Activated naive CD8-positive, alpha-beta T cell treated with anti-CD3 and anti-CD28 coated beads for 36 hours (primary cell): ENCODE measurements at places on chromosomes 4 and X.

DNA sequence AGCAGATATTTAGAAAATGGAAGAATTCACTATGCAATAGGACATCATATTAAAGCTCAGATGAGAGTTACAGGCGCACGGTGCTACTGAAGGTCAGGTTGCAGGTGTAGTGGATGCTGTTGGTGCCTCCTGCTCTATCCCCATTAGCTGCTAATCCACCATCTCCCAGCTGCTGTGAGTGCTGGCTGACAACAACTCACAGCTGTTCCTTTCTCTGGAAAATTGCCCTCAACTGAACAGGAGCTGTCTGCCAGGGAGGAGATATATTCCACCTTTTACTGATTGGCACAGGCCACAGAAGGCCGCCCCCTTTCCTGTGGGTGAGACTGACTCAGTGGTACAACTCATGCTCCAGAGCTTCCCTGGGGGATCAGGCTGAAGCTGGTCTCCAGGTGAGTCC, 48.7 kb downstream of the UCHL1 start:
- no peak for DNase-seq

GRCh38 chr4:113382704-113383103, 333.3 kb downstream of the ANK2 start:
- DNase-seq = no peak

- DNase-seq = no peak
Observed at GRCh38 chrX:31606771-31607170, 534.9 kb upstream of the FTHL17 start.

- no peak for DNase-seq
Observed at GRCh38 chr4:135429528-135429927, 1227.9 kb upstream of the PABPC4L start.

DNA sequence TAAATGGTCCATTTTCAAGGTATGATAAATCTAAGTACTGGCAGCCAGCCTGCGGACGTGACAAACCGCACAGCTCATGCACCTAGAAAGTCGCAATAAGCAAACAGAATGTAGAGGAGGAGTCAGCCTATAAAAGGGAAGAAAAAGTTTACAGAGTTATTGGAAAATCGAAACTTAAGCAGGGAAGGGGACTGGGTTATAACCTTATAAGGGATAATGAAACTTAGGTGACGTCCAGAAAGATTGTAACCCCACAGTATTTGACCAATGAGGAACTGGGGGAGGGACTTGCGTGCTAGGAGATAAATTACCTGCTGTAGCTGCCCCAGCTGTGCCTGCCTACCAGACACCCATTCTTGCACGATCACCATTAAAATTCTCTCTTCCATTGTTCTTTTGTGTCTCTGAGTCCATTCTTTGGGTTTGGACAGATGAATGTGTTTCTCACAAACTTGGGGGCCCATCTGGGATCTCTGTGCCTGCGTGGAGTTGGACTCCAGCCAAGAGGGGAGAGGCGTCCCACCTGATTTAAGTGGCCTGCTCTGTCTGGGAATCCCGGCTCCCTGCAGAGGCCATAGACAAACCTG, 61.0 kb downstream of the ZCCHC12 start:
- DNase-seq = no peak

GRCh38 chr4:122814426-122814825, 12.2 kb upstream of the FGF2 start:
- DNase-seq = no peak

DNA sequence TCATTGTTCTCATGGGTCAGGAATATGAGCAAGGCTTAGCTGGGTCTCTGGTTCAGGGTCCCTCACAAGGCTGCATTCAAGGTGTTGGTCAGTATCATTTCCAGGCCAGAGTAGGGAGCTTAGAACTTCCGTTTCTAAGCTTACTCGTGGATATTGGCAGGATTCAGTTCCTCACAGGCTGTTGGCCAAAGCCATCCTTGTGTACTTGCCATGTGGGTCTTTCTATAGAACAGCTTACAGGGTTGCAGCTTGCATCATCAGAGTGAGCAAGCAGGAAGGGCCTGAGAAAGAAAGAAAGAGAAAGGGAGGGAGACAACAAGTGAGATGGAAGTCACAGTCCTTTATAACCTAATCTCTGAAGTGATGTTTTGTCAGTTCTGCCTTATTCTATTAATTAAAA, 5.1 kb upstream of the LIMCH1 start:
- no peak for DNase-seq

GRCh38 chr4:77199276-77199675, 42.3 kb downstream of the CCNG2 start:
- DNase-seq = no peak

GRCh38 chr4:74623041-74623440, 171.3 kb downstream of the BTC start:
- DNase-seq = no peak

GRCh38 chrX:123049071-123049625, 134.9 kb upstream of the GRIA3 start:
- no peak for DNase-seq

- DNase-seq = no peak
Observed at GRCh38 chr4:113919611-113920010, 59.8 kb downstream of the ARSJ start.

GRCh38 chrX:48578661-48579128, 4.4 kb downstream of the RBM3 start:
- DNase-seq = no peak

DNA sequence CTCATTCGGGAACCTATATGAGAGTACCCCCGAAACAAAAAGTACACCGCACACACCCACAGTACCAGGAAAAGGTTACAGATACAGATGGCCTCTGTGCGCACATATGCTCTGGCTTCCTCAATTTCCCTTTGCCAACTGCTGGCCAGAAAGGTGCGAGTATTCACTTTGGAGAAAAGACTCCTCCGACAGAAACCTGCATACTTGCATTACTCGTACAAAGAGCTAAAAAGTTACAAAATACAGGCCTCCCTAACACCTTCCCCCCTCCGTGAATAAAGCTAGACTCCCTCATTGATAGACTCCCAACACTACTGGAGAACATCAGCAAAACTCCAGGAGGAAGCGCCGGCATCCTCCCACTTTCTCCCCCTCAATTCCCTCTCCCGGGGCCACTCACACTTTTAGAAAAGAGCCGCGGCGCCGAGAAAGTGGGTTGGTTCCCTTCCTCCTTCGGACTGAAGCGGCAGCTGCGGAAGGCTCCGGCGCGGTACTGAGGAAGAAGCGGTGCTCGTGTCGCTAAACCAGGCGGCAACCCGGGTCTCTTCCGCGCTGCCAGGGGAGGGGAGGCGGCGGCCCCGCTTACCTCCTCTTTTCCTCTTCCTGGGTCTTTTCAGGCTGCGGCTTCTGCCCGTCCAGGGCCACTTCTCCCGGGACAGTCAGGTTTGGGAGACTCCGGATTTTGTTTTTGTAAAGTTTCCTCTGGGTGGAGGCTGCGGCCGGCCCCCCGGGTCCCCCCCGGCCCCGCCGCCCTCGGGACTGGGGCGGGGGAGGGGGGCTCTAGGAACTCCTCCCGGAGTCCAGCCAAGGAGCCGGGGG, 1.1 kb downstream of the FBXW7 start:
- DNase-seq = peak; percentile 57

GRCh38 chr4:7021930-7022664, 21.1 kb upstream of the TADA2B start:
- DNase-seq = no peak

DNA sequence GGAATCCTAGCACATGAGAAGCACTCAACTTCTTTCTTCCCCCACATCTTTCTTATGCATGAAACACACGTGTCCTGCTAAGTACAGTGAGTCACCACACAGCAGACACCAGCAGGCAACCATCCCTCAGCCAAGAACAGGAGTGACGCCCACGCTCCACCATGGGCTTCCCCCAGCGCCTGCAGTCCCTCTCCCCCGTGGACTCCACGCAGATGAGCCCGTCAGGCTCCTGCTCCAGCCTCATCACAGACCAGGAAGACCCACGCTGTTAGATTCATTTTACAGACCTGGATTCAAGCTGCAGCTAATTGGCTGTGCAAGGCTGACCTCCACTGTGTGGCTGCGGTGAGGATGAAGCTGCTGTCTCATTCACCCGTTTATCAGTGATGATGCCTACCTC, 16.7 kb downstream of the HMX1 start:
- no peak for DNase-seq

DNA sequence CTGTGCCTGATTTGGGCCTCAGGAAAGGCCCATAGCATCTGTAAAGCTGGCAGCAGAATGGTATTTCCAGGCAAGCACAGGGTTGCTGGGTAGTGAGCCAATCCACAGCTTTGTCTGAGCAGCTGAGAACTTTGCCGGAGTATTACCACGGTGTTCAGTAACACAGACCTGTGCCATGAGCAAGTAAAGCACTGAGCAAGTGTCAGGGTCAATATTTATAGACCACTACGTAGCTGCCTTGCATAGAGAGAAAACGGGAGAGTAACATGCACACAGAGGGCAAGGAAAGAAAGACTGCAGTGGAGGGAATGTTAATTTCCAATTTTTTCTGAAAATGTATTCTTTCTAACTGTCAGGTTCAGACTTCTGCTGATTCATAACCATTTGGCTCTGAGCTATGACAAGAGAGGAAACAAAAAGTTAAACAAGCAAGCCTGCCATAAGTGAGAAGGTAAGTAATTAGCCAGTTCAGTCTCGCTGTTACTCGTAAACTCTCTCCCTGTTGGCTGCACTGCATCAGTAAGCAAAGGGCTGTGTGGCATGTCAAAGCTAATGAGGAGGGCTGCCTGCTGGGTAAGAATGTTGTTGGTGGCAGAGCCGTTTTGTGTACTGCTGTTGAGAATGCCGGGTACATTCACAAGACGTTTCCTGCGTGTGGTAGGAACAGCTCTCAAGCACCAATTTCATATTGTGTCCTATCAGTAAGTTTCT, 238.1 kb downstream of the BMPR1B start:
- DNase-seq = no peak

DNA sequence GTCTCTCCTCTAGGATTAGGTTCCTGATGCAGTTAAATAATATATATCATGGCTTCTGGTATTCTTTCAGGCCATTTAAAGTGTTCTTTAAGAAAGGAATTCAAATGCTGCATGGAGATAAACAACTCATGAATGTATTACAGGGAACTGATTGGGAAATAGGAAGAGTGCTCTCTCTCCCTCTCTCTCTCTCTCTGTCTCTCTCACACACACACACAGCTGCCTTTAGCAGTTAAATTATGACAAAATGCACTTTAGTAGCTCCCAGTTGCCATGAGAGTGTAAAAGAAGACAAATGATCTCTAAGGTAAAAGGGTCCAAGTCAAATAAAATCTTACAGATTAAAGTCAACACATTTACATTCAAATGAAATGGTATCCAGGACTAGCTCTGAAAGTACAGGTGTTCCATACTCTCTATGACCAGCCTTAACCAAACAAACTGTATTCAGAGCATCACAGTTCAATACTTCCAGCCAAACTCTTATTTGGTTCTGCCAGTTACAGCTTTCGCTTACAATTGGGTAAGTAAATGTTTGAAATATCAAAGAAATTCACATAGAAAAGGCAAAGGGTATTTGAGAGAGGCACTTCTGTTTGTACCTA, 94.7 kb upstream of the CXXC4 start:
- no peak for DNase-seq
